ENCODE measurements at places on chromosomes 2 and 18. TPM values are rescaled to one million over a fixed set of nuclear protein-coding genes. Genes with fewer than 3 reads are reported as not detected.

Gene STAT4
- total RNA-seq, result 339 TPM

Gene MLPH
- not detected for total RNA-seq

Gene CD226
- total RNA-seq, result 178 TPM

Gene CPO
- not detected for total RNA-seq

Gene ACVR2A
- 16.7 TPM for total RNA-seq

Gene C2orf72
- total RNA-seq, result not detected

DNA sequence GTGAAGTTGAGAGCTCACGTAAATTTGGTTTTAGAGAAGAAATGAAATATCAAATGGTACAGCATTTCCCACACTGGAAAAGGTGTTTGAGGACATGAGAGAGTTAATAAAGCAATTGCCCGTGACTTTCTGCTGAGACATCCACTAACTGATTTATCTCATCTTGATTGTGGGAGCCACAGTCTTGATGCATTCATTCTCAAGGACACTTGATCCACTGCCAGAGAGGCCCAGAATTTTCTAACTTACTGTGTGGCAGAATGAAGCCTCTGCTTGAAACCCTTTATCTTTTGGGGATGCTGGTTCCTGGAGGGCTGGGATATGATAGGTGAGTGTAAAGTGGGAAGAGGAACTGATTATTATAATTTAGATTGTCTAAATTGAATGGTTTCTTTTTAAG is at the start of gene CPO:
CPO (plus strand) TSS at position 179 of the 400 bp plus-strand sequence; CDS start at position 261, 82 bp downstream.
- H3K4me3 ChIP-seq, result no peak within 1 kb of the TSS
- DNase-seq, result no peak
- H3K27me3 ChIP-seq, result no peaks in the 10 kb centered on the region
- no peaks in the 10 kb centered on the region for H3K4me1 ChIP-seq
- no peaks in the 10 kb centered on the region for H3K36me3 ChIP-seq

DNA sequence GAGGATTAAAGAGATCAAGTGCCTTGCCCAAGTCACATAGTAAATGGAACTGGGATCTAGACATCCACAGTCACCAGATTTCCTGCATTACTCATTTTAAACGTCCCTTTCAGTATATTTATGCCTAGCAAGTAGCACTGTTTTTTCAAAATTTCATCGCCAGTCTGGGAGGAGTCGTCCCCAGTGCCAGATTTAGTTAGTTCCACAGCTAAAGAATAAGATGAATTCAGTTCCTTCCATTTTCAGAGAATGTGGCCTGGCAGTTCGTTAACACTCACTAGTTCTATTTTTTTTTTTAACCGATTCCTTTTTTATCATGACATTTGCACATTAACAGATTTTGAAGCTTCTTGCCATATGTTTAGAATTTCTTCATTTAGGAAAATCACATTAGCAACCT is 11.2 kb downstream of the GRP start:
- H3K4me3 ChIP-seq, result no peak overlapping the region
- H3K36me3 ChIP-seq, result no peaks in the 10 kb centered on the region
- no peak for DNase-seq
- H3K27me3 ChIP-seq, result peaks cover 2% of the 10 kb centered on the region
- H3K27ac ChIP-seq, result no peak overlapping the region
- no peaks in the 10 kb centered on the region for H3K4me1 ChIP-seq

- no peak overlapping the region for H3K4me3 ChIP-seq
- H3K4me1 ChIP-seq, result no peaks in the 10 kb centered on the region
- H3K27ac ChIP-seq, result no peak overlapping the region
- H3K27me3 ChIP-seq, result no peaks in the 10 kb centered on the region
Observed at GRCh38 chr18:78777992-78778391, 201.6 kb upstream of the SALL3 start.

DNA sequence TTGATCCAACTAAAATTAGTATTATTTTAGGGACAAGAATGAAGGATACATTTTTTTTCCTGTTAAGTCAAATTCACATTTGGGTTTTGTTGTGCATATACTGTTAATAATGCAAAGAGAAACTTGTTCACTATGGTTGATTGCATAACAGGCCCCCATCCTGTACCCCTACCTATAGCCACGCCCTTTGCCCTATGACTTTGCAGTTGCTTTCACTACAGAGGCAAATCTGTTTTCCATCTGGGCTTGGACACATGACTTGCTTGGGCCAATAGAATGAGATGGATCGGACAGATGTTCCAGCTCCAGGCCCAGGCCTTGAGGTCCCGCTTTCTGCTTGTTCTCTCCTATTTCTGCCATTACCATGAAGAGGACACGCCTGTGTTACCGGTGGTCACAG is 278.5 kb upstream of the HNRNPA3 start:
- no peaks in the 10 kb centered on the region for H3K27me3 ChIP-seq
- H3K4me3 ChIP-seq, result no peak overlapping the region
- H3K36me3 ChIP-seq, result no peaks in the 10 kb centered on the region
- no peak overlapping the region for H3K27ac ChIP-seq
- peaks cover 4% of the 10 kb centered on the region for H3K4me1 ChIP-seq
- DNase-seq, result no peak

DNA sequence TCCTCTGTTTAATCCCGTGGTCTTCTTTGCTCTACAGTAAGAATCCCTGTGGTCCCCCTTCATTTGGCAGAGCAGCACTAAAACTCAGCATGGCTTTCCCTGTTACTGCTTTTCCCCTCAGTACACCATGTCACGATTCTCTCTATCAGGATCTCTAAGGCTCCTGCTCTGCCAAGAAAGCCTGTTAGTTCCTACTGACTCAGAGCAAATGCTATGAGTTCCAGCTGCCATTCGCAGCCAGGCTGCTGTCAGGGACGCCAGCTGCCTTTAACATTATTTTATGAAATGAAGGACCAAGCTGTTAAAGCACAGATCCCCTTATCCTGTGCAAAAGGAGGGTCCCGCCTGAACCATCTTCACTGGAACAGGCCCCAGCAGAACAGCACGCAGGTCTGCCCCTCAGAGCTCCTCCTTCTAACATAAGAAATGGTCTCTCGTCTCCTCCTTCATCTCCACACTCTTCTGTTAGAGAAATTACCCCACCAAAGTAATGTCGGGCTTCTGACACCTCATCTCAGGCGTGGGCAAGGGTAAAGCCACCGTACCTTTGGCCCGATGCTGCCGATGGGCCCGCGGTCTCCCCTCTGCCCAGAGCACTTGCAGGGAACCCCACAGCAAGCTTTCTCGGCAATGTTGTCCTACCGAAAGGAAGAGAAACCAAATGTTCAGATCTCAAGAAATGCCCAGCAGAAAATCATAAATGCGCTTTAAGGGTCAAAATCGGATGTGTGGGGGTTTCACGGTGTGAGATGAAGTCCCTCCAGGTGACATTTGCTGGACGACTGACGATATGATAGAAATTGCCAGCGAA is 52.6 kb downstream of the COL6A3 start:
- no peak for DNase-seq
- H3K27ac ChIP-seq, result no peak overlapping the region
- H3K4me3 ChIP-seq, result no peak overlapping the region
- no peaks in the 10 kb centered on the region for H3K27me3 ChIP-seq

DNA sequence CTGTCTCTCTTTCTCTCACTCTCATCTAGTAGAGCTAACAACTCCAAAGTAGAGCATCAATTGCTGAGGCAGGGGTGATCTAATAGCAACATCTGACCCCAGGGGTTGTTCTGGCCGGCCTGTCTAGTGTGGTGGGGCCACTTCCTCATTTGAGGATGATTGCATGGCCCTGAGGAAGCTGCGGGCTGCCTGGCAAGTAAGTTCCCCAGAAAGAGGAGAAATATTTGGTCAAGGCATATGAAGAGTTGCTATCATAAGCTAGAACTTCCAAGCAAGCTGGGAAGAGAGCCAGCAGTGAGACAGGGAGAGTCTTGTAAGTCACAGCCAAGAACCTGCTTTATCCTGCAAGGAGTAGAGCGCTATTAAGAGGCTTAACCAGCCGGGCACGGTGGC is 50.8 kb upstream of the TMEM87B start:
- no peak overlapping the region for H3K4me3 ChIP-seq
- peaks cover 4% of the 10 kb centered on the region for H3K4me1 ChIP-seq

- no peaks in the 10 kb centered on the region for H3K36me3 ChIP-seq
- no peak for DNase-seq
- no peak overlapping the region for H3K27ac ChIP-seq
- no peaks in the 10 kb centered on the region for H3K4me1 ChIP-seq
Observed at GRCh38 chr2:187482796-187483195, 34.7 kb upstream of the CALCRL start.

DNA sequence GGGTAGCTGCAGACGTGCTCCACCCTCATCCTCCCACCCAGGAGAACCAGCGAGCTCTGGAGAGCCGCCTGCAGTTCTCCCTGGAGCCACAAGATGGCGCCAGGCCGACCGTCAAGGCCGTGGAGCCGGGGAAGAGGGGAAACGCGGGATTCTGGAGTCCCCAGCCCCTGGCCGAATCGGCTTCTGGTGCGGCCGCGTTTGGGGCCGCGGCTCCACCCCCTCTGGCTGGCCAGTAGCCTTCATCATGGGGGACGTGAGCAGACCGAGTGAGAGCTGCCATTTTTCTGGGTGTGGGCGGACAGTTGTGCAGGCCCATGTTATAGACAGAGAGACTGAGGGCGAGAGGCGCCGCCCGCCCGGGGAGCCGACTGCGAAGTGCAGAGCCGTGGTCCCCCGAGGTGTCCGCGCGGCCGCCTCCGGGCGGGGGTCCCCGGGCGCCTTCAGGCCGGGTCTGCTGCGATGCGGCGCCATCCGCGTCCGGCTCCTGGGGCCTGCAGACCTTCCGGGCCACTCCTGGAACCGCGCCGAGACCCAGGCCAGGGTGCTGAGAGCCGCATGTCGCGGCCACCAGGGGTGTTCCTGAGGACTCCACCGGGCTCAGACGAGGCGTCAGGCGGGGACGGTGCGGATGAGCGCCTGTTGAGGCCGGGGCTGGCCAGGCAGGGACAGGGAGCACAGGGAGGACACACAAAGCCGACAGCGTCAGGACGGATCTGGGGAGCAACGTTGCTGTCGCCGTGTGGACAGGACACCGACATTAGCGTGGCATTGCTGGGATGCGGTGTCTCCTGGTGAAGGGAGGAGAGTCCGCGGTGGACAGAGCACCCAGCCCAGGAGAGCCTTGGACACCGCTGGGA is 418.2 kb upstream of the HS6ST1 start:
- no peaks in the 10 kb centered on the region for H3K36me3 ChIP-seq
- H3K27ac ChIP-seq, result no peak overlapping the region
- no peak overlapping the region for H3K4me3 ChIP-seq
- H3K4me1 ChIP-seq, result peaks cover 26% of the 10 kb centered on the region
- peak; percentile 65 for DNase-seq
- H3K27me3 ChIP-seq, result no peaks in the 10 kb centered on the region

- H3K4me3 ChIP-seq, result no peak overlapping the region
- H3K27me3 ChIP-seq, result no peaks in the 10 kb centered on the region
- no peak overlapping the region for H3K27ac ChIP-seq
- H3K4me1 ChIP-seq, result peaks cover 68% of the 10 kb centered on the region
Observed at GRCh38 chr2:160375802-160376469, 117.7 kb downstream of the RBMS1 start.

GRCh38 chr2:86825036-86825692 is 34.5 kb upstream of the CD8A start:
- DNase-seq, result no peak
- no peak overlapping the region for H3K27ac ChIP-seq
- H3K36me3 ChIP-seq, result no peaks in the 10 kb centered on the region

Data from natural killer cell (primary cell).